ENCODE measurements at places on chromosomes 5 and 9.

DNA sequence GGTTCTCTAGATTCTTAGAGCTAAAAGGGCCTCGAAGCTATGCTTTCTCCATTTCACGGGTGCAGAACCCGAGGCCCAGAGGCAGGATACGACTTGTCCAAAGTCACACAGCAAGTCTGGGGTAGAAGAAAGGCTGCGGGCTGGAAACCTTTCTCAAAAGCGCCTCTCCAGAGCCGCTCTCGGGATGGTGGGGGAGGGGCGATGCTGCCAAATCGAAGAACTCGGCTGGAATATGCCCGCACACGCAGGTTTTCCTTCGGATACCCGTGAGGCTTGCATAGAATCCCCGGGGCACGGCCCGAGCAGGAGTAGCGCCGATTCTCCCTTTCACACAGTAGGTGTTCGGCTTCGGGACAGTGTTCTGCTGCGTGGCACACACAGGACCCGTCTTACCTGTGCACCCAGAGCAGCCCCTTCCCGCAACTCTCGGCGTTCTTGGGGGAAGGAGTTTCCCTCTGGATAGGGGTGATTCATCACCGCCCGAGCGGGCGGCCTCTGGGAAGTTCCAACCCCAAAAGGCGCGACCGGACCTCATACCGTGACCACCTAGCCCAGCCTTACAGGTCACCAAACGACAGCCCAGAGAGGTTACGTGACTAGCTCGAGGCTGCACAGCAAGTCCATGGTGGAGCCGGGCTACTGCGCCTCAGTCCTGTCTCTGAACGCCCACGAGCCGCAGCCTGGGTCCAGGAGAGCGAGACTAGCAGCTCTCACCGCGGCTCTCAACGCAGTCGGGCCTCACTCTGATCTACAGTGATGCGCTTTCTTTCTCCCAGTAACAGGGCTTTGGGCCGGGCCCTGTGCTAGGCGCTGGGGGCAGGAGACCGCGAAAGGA, 4.1 kb downstream of the PAX5 start:
- DNase-seq = no peak

- DNase-seq = no peak
Observed at GRCh38 chr5:173238312-173239232, 3.6 kb upstream of the NKX2-5 start.

- DNase-seq = no peak
Observed at GRCh38 chr9:95572381-95573151, 55.8 kb upstream of the PTCH1 start.

DNA sequence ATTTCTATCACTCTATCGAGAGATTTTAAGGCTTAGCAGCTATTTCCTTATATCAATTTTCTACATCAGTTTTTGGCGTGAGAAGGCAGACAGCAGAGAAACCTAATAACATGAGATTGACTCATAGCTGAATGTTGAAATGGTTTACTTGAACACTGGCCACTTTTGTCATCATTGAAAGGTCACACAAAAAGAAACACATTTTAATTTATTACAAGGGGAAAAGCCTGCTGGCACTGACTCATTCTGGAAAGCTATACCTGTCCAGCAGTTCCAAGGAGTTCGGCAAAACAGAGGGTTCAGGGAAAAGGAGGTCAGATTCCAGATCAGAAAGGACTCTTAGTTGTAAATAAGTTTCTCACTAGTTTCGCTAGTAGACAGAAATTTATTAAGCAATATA, 566.4 kb downstream of the DNAH5 start:
- DNase-seq = no peak

GRCh38 chr5:17406423-17406838, 91.6 kb upstream of the TAF11L2 start:
- no peak for DNase-seq

GRCh38 chr9:130699047-130699446, 5.5 kb downstream of the EXOSC2 start:
- DNase-seq = no peak

Measured in stimulated activated CD4-positive, alpha-beta T cell treated with anti-CD3 and anti-CD28 coated beads, Interleukin-1b, Interleukin-23, amount 100 ng/mL, for 1 hour (primary cell).